ENCODE measurements at places on chromosomes 3 and 15.

- peak; percentile 40 for DNase-seq
Observed at GRCh38 chr3:13543253-13543652, 5.7 kb upstream of the FBLN2 start.

DNA sequence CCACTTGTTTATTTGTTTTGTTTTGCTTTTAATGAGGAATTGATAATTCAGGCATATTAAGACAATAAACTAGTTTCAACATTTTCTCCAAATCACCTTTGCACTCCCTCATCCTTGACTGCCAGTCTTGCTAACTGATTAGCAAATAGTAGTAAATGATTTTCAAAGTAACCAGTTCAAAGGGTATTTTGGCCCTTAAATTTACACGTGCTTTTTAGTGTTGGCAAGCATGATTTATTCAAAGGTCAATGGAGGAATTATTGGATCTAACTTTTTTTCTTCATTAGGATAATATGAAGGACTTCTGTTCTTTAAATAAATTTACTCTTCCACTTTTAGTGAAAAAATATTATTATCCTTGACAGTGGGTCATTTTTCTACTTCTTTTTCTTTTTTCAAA is 53.8 kb downstream of the BCHE start:
- no peak for DNase-seq

DNA sequence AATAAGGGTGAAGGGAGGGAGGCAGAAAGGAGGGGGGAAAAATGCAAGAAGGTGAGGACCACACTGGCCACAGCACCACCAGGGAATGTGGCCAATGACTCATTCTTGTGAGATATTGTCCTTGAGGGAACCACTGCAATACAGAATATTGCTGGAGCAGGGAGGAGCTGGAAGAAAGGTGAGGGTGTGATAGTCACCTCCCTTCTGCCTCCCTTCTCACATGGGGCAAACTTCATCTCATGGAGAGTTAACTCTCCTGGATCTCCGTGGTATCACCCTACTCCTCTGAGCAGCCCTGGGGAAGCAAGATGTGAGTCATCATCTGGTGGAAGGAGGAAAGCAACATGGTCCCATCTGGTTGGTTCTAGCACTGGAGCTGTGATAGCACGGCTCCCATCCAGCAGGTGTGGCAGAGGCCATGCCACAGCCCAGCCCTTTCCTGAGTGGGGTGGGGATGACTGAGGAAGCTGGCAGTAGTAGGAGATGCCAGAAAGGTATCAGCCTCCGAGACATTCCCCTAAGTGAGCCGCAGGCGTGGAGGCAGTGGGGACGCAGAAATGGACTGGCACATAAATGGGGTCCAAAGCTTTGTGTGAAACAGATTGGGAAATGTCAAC is 115.9 kb upstream of the LPP start:
- no peak for DNase-seq

DNA sequence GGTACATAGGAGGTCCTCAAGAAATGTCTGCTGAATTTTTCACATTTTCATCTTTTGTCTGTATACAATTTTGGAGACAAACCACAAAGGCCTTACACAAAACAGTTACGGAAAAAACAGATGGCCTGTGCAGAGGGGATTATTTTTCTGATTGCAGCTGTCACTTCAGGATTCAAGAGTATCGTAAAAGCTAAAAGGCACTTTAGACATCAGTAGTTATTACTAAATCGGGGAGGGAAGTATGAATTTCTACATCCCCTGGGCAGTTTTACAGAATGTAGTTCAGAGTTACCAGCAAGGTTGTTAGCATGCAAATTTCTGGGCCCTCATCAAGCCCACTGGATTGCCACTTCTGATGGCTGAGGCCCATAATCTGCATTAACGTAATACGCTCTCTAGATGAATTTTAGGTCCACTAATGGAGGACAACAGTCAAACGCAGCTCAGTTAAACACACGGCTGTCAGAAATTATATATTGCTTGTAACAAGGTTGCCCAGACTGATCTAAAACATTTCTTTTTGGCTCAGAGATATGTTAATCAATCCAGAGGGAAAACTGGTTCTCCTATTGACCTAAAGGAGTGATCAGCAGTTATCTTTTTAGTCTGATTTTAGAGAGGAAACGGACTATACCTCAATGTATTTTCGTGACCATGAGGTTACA is 1.1 kb downstream of the RIOX2 start:
- no peak for DNase-seq

DNA sequence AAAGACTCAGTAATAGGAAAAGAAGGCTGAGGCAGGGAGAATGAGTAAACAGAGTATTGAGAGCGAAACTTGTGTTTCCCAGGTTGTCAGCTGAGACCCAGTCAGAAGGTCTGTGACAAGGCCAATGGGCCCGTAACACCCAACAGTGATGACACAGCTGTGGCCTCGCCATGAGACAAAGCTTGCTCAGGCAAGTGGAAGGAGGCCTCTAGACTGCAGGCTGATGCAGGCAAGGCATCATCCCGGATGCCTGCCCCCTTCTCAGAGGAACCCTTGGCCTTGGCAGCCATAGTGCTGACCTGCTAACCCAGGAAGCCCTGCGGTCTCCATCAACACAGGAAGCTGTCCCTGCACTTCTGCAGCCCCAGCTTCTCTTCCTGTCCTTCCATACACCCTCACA is 15.4 kb downstream of the RAB6B start:
- DNase-seq: no peak

DNA sequence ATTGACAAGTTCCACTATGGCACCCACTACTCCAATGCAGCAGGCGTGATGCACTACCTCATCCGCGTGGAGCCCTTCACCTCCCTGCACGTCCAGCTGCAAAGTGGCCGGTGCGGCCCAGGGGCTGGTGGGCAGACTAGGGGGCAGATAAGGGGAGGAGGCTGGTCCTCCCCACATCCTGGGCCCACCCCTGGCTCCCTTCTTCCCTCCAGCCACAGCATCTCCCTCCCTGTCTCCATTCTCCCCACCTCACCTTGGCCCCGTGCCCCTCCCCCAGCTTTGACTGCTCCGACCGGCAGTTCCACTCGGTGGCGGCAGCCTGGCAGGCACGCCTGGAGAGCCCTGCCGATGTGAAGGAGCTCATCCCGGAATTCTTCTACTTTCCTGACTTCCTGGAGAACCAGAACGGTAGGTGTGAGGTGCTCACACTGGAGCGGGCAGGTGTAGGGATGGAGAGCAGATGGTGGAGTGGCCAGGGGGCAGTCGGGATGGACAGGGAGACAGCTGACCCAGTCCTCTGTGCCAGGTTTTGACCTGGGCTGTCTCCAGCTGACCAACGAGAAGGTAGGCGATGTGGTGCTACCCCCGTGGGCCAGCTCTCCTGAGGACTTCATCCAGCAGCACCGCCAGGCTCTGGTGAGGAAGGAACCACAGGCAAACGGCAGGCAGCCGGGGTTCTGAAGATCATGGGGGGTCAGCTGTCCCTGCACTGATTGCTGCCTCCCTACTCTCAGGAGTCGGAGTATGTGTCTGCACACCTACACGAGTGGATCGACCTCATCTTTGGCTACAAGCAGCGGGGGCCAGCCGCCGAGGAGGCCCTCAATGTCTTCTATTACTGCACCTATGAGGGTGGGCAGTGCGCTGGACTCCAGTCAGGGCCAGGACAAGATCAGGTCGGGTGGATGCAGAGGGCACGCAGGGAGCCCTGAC is 26.0 kb downstream of the NBEAL2 start:
- no peak for DNase-seq
